D341Med (cell line): ENCODE measurements at places on chromosomes 12 and 14.
A peak's percentile ranks its signal among the peaks of the same experiment; 100 is the strongest.

DNA sequence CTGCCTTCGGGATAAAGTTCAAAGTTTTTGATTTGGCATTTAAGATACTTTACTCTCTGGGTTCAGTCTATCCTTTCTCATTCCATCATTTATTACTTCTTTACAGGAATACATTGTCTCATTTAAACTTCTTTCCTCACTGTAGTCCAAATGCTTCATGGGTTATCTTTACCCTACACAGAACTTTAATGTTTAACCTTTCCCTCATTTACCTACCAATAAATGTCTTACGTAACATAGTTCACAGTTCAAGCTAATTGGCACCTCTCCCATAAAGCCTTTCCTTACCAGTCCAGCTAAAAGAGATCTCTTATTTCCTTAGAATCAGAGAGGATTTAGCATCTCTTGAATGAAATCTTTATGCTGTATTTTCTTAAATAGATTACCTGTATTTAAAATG is 476.3 kb upstream of the SEL1L start:
- DNase-seq, result no peak

DNA sequence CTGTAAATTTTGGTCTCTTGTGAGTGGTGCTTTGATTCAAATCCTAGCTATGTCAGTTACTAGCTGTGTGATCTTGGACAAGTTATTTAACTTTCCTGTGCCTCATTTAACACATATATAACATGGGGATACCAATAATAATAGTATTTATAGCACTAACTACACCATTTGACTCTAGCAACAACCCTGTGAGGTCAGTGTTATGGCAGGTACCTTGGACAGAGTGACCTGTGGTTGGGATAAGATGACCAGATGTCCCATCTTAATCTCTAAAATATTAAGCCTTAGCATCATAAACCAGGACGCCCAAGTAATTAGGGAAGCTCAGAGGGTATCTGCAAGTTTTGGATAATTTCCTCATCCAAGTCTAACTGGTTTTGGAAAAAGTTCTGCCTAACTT is 73.7 kb downstream of the NDUFA12 start:
- no peak for DNase-seq

DNA sequence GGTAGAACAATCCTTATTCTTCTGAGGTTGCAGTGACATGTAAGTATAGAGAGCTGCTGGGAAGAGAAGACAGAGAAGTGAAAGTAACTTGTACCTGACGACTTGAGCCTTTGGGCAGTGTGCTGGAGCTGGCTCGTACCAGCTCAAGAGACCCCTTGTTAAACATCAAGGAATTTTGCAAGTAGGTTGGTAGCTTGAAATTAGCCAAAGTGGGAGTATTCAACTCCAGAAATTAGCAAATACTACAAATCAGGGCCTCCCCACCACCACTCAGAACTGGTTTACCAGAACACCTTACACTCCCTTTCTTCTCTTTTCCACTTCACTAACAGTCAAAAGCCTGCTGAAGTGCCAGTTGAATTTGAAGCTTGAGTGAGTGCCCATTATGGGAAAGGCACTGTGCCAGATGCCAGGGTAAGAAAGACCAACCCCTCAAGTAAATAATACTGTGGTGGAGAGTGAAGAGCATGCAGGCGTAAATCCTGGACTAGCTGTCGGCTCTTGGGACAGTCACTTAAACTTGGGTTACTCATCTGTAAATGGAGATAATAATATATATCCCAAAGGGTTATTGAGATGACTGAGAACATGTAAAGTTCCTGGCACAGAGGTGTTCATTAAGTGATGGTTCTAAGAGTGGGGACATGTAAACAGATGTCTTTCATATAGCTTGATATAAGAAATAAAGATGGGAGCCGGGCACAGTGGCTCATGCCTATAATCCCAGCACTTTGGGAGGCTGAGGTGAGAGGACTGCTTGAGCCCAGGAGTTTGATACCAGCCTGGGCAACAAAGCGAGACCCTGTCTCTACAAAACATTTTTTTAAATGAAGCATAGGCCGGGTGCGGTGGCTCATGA is 27.0 kb upstream of the EID3 start:
- DNase-seq, result peak; percentile 34

DNA sequence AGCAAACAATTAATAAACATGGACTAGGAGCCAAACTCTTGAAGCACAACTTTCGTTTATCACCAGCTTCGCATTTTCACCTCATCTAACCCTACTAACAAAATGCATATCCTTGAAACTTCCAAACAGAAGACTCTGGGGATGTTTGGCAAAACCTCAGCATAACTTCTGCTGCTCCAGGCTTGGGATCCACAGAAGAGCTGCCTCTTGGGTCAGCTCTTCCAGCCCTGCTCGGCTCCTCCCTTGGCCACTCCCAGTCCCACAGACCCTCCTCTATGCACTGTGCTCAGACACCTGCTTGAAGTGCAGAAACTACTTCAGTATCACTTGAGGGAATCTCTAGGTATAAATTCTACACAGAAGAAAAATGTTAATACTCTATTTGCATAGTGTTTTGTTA is 110.0 kb upstream of the AMIGO2 start:
- DNase-seq, result no peak

DNA sequence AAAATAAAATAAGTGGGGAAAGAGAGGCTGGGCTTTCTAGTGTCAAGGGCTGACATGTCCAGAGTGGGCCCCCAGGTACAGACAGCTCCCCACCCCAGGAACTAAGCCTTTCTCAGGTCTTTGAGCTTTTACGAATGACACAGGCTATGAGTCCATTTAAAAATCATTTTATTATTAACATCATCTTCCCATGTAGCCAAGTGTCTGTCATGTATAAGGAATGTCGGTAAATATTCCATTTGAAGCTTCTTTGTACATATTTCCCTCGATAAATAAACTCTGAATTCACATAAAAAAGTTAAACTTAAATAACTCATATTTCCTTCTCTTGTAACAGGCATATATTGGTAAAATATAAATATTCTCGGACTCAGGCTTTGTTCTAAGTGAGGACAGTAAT is 143.6 kb downstream of the CALM1 start:
- DNase-seq, result no peak

DNA sequence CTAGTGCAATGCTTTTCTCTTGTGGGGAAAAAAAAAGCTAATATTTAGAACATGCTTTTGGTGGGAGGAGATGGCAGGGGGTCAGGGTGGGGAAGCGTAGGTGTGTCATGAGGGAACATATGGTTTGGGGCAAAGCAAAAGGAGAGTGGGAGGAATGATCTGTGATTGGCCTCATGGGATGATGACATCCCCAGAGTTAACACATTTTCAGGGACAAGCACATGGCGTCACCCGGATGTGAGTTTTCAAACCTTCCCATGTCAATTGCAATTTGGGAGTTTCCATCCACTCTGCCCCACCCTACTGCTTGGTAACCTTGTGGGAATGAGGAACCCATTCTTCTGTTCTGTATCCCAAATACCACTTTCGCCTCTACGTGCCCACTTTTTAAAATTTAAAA is 164.2 kb downstream of the SSPN start:
- DNase-seq, result no peak

GRCh38 chr14:55892906-55893305 is 225.3 kb upstream of the PELI2 start:
- no peak for DNase-seq

- no peak for DNase-seq
Observed at GRCh38 chr14:101858791-101859537, 97.5 kb downstream of the PPP2R5C start.

GRCh38 chr12:42372154-42372791 is 46.3 kb downstream of the PPHLN1 start:
- peak; percentile 58 for DNase-seq

GRCh38 chr12:30953951-30954751 is 27.6 kb downstream of the TSPAN11 start:
- no peak for DNase-seq

DNA sequence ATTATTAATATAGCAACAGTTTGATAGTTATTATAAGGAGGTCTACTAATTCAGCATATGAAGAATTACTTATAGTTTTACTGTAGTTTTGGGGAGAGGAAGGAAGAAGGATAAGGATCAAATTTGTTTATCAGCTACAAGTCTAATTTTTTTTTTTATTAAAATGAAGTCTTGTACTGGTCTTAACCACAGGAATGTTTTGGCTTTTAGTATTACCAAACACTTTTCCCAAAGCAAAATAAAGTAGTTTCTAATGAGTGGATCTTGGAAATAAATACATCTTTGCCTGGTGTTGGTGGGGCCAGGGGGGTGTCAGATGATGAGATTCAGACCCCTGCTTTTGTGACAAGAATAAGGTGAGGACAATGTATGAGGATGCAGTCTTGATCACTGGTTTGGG is 57.2 kb upstream of the ZDHHC17 start:
- DNase-seq, result no peak

GRCh38 chr14:58151133-58152013 is 640 bp downstream of the ARMH4 start:
- peak; percentile 71 for DNase-seq

GRCh38 chr12:31324845-31325523 is 966 bp downstream of the SINHCAF start:
- DNase-seq, result peak; percentile 58

DNA sequence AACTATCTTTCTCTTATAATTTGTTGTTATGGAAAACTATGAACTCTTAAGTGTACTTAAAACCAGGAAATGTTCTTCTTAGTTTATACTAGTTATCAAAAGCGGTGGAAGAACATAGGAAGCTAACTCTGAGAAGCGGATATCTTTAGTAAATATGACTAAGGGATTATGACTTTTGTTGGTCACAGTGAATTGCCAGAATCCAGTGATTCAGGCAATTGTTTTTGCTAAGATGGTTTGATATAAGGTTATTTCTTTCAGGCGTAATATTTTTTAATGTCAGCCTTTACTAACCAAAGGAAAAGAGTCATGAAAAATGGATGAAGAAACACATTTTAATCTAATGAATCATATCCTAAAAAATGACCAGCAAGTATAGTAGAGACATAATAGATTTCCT is 473.5 kb downstream of the FOXG1 start:
- no peak for DNase-seq

GRCh38 chr12:105469701-105470100 is 139.2 kb downstream of the C12orf75 start:
- no peak for DNase-seq

DNA sequence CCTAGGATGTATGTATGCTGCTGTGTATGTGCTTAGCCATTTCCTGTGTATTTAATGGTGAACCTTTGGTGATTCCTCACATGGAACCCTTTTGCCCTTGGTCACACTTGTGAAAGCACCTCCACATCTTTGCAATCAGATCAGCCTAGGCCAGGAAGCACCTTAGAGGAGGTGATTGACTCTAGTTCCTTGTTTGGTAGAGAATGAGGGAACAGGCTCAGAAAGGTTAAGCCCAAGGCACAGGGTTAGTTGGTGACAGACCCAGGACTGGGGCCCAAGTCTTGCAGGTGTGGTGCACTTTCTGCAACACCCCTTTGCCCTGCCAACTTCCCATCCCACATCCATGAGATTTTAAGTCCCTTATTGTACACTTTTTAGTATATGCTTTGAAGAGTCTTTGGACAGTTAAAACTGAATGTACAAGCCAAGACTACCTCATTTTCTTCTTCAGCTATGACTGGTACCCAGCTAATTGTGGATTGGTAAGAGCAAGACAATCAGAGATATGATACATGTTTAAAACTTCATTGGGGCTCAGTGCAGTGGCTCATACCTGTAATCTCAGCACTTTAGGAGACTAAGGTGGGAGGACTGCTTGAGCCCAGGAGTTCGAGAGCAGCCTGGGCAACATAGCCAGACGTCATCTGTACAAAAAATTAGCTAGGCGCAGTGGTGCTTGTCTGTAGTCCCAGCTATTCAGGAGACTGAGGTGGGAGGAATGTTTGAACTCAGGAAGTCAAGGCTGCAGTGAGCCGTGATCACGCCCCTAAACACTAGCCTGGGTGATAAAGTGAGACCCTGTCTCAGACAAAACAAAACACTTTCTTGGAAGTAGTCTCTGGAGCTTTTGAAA is 71.1 kb downstream of the RASSF3 start:
- DNase-seq, result no peak

DNA sequence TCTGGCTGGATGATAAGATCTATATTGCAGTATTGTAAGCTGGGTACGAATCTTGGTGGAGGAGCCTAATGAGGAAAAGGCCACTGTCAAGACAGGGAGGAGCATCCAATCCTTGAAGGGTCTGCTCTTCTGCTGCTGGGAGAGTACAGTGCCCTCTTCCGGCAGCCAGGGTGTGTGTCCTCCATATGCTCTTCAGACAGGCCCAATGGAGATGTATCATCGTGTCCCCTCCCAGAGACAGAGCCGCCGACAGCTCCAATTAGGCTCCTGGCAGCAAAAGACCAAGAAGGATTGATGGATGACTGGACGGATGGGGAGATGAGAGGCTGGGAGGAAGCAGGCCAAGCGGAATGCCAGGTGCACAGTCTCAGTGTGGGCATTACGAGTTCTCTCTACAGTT is 51.6 kb upstream of the PIWIL1 start:
- no peak for DNase-seq

DNA sequence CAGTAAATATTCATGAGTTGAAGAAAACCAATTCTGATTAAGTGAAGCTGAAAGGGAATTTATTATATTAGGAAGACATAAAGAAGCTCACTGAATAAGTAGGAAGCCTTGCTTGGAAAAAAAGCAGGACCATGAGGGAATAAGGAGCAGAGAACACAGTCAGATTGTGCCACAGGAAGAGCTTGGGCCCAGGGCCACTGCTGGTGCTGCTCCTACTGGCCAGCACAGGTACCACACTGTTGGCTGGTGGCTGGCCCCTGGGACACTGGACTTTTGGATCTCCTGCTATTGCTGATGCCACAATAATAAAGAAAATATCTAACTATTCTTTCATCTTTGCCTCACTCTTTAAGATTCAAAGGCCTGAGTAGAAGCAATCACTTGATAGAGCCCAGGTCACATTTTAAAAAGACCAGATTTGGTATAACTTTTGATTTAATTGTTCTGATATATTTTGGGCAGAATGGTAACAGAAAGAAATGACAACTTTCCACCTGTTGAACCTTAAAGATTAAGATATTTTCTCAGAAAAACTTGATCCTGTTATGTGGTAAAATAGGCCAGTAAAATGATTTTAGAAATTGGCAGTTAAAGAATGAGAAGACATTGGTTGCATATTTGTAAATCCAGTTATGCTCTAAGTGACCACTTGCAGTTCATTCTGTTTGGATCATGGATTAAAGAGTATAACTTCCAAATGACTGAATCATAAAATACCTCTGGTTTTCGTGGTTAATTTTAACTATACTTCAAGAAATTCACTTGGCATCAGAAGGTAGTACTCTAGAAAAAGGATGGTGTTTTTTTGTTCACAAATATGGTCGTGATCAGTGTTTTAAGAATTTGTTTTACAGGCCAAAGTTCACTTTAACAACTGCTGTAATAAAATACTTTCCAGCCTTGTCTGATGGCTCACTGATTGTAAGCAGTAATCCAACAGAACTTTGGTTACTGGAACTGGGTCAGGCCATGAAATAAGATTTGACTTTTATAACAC is 68.3 kb downstream of the DERA start:
- DNase-seq, result peak; percentile 58

DNA sequence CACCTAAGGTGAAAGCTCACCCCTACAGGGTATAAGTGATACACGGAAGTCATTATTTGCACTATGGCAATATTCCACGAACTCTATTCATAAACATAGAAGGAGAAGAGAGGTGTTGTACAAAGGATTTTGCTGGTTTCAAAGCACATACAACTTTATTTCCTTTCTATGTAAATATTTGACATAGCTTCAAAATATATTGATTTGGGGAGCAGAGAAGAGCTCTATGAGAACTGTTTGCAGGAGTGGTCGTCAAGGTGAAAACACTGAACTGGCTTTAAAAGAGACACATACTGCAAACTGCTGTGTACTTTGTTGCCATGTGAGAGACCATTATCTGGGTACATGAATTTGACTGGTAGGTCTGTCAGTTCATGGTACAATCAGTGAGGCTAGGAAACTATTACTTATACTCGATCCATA is 16.7 kb downstream of the CNIH1 start:
- no peak for DNase-seq
